ENCODE measurements at places on chromosomes 6 and 20. TPM values are rescaled to one million over a fixed set of nuclear protein-coding genes. Genes with fewer than 3 reads are reported as not detected.

The C6orf15 gene
- not detected for total RNA-seq

The DNAAF9 gene
- 26.1 TPM for total RNA-seq

The GMDS gene
- 7.3 TPM for total RNA-seq

The CD83 gene
- total RNA-seq, result 21.3 TPM

The TP53TG5 gene
- total RNA-seq, result not detected

The RIMS1 gene
- total RNA-seq, result 5.7 TPM

The LCA5 gene
- total RNA-seq, result 27.3 TPM

The ZBTB46 gene
- total RNA-seq, result 15.3 TPM

The GLP1R gene
- 0.18 TPM for total RNA-seq

The HLA-DRB1 gene
- total RNA-seq, result 87.1 TPM

DNA sequence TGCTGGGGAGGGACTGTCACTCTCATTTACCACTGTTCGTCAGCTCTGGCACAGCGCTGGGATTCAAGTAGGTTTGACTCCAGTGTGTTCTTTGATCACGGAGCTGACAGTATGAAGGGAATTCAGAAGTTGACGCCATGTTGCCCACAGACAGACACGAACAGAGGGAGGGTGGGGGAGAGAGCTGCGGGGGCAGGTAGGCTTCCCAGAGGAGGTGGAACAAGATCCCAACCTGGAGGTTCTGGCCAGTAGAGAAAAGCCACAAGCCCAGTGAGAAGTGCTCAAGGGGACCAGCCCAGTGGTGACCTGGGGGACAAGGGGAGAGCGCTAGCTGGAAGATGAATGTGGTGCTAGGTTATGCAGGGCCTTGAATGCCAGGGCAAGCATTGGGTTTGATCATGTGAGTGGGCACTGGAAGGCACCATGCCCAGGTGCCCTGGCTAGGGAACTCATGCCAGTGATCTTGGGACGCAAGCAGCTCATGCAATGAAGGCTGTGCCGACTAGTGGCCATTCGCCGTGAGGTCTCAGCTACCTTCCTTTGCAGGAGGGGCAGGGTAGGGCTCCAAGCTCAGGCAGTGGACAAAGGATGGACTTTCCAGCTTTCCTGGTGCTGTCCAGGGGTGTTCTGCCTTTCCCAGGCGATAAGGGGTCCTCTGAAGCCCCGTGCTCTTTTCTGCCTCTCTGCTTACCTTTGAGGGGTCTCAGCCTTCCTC lies 50.4 kb upstream of the APCDD1L start:
- no peak for DNase-seq

- peak; percentile 47 for DNase-seq
Observed at GRCh38 chr6:4924661-4925271, 79.1 kb downstream of the RPP40 start.

GRCh38 chr6:75285283-75285639 lies 669 bp upstream of the TMEM30A start:
- DNase-seq, result no peak

- DNase-seq, result no peak
Observed at GRCh38 chr20:4830696-4831095, 109.0 kb downstream of the PRND start.

GRCh38 chr20:61313396-61313795 lies 61.3 kb downstream of the CDH4 start:
- DNase-seq, result no peak

GRCh38 chr6:167476844-167477595 lies 152.1 kb downstream of the TTLL2 start:
- DNase-seq, result no peak

- DNase-seq, result peak; percentile 95
Observed at GRCh38 chr6:168498161-168498843, 57.3 kb downstream of the SMOC2 start.

GRCh38 chr6:120096696-120097260 lies 747.2 kb upstream of the MAN1A1 start:
- no peak for DNase-seq

DNA sequence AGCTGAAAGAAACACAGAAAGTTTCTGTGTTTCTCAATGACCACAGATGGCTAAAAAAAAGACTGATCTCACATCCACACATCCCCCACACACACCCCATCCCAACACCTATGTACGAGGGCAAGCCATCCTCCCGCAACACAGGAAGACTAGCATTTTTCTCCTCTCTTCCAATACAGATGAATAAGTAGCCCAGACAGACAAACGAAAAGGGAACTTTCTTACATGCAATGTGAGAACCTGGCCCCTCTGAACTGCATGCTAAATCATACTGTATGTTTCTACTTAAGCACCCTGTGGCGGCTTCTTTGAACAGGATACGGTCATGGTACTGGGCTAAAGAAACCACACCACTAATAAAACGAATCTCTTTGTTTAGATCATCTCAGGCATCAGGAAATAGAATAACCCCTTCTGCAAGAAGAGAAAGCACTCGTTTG lies 116.2 kb downstream of the GMDS start:
- no peak for DNase-seq

DNA sequence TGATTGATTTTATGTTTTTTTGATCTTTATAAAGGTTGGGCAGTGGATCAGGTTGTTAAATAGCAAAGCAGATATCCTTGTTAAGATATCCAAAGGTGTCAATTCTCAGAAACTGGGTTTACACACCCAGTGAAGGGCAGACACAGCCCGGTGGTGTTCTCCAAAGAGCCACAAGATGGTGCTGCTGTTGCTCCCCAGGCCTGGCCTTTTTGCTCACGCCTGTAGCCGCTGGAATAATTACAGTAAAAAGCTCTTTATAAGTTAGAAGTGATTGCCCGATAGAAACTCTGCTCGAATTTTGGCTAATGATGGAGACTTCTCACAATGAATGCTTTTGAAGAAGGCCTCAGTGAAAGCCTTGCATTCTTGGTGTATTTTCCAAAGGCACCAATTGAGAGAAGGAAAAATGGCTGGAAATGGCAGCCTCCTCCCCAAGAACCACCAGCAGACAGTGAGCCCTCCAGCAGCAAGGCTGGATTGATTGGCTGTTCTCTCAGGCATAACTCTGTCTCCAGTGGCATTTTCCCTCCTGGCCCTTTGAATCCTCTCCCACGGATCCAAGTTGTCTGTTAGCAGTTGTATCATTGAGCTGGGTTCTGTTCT lies 120.5 kb upstream of the CHD6 start:
- peak; percentile 62 for DNase-seq

- DNase-seq, result no peak
Observed at GRCh38 chr6:63947792-63948529, 312.4 kb downstream of the PHF3 start.

DNA sequence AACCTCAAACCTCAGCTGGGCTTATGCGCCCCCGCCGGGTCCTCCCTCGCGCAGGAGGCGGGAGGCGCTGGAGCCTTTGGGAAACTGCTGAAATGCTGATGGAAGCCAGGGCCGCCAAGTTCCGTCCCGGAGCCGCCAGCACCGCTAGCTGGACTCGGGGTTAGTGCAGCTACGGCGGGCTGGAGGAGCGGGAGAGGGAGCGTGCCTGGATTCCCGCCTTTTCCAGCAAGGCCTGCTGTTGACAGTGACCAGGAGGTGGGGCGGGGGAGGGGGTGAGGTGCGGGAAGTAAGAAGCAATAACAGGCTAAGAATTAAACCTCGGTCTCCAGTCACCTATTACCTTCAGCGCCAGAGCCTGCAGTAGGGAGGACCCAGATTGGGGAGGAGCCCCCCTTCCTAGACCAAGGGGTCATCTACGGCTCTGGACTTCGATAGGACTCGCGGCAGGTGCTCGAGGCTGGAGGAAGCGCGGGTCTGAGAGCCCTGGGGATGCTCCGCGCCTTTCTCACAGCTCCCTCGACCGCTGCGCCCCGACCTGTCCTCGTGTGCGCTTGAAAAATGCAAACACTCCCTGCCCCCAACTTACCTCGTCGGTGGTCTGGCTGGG lies 20.5 kb downstream of the COL9A1 start:
- peak; percentile 50 for DNase-seq

GRCh38 chr20:37445041-37445440 lies 76.0 kb upstream of the NNAT start:
- DNase-seq, result peak; percentile 2

DNA sequence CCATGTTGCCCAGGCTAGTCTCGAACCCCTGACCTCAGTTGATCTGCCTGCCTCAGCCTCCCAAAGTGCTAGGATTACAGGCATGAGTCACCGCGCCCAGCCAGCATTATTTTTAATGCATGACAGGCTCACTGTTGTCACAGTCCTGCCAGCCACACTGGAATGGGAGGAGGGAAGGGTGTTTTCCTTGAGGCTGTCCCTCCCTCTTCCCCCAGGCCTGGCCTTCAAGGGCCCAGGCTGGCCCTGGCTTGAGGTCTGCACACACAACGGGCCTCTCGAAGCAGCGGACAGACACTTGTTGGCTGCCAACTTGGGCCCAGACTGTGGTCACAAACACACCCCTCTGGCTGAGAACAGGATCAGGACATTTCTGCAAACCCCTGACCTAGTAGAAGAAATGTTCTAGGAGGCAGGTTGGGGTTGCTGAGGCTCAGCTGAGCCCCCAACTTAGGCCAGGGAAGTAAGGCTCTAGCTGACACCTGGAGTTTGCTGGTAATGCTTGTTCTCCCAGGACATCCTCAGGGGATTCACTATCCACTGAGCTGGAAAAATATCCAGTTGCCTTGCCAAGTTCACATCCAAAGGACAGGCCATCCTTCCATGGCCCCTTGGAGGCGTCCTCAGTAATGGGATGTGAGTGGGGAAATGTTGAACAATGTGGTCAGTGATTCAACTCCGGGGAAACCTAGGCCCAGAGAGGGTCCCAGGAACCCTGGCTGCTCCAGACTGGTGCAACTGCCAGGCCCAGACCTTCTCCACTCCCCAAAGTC lies 9.9 kb downstream of the SNTA1 start:
- no peak for DNase-seq

DNA sequence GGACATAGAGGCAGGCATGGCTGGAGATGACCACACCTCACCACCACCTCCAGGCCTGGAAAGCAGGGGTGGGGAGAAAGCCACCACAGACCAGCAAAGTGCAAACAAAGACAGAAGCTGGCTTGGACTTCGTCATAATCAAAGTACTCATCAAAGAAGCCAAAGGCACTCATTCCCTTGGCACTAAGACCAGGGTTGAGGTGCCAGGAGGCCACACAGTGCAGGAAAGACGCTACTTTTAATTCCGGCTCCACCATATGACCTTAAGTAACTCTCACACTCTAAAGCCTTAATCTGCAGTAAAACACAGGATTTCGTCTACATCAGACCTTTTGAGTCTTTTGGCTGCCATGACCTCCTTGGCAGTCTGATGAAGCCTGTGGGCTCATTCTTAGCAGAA lies 123.1 kb downstream of the HIVEP2 start:
- DNase-seq, result no peak

DNA sequence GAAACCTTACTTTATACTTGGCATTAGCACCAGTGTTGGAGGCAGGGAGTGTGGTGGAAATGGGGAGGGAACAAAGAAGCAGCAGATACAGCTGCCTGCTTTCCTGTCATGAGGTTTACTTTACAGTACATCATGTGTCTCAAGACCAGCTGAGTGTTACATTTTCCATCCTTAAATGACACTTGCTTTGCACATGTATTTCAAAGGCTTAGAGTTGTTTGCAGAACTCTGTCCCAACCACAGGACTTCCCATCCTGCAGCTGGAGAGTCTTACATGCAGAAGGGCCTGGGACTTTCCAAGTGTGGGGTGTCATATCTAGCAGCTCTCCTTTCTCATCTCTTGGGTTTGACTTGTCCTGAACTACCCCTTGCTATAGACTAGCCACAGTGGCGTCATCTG lies 395.9 kb downstream of the DHX35 start:
- DNase-seq, result peak; percentile 56

DNA sequence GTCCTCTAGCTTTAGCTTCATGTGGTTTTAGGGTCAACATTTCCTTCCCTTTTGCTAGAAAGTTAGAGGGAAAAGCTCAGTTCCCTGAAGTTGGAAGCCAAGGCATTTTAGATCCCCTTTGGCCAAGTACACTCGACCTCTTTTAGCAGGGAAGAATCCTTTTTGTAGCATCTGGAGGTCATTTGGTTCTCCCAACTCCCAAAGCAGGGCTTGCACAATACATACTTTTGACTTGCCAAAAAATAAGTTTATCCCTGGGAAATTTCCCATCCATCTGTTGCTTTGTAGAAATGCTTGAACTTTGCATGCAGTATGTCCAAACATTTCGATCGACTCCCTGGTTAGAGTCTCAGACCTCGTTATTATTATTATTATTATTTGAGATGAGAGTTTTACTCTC lies 4.6 kb upstream of the EDEM2 start:
- DNase-seq, result peak; percentile 79

GRCh38 chr6:49633541-49633940 lies 3.1 kb downstream of the RHAG start:
- DNase-seq, result no peak

GRCh38 chr6:106165885-106166485 lies 79.8 kb downstream of the PRDM1 start:
- no peak for DNase-seq

DNA sequence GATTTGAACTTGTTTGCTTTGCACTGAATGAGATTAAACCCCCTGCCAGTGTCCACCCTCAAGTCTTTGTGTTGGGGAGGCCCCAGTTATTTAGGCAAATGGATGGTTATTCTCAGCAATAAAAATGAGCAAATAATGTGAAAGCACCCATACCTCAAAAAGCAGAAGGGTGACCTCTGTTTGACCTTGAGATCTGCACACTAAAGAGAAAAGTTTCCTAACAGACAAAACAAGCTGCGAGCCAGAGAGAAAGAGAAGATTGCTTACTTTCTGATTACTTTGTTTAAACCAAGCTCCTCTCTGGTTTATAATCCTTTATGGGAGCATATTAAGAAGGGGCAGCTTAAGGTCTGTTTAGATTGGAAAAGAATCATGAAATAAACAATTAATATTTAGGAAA lies 30.4 kb upstream of the TRERF1 start:
- DNase-seq, result peak; percentile 72

DNA sequence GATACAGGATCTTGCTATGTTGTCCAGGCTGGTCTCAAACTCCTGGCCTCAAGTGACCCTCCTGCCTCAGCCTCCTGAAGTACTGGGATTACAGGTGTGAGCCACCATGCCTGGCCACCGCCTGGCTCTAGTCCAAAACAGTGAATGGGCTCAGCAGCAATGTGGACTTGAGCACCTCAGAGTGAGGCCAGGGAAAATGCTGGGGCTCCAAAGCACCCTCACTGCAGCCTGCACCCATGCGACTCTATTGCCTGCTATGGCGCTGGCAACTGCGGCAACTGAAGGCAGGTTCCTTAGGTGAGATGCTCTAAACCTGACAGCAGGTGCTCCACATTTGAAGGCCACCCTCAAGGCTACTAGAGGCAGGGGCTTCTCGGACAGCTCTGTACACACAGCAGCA lies 26.5 kb downstream of the MAP1LC3A start:
- DNase-seq, result no peak

GRCh38 chr6:15512721-15513120 lies 150.1 kb downstream of the DTNBP1 start:
- DNase-seq, result no peak

DNA sequence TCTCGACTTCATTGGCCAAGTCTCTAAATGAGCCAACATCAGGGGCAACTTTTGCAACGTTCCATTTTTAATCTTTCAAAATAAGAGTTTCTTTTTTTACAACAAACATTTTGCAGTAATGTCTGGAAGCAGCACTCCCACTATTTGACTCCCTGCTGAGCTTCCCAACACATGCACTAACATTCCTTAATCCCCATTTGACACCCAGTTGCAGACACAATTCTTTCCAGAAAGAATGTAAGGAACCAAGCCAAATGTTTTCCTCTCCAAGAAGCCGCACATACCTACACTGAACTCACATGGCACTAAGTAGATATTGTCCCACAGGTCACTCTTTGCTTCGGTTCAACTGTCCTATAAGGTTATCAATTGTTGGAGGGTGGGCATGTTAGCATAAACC lies 165.6 kb downstream of the GRM1 start:
- no peak for DNase-seq

All from lung (tissue), 17 donors.